NCI-H1105 (cell line): ENCODE measurements at places on chromosomes 2 and 18.

DNA sequence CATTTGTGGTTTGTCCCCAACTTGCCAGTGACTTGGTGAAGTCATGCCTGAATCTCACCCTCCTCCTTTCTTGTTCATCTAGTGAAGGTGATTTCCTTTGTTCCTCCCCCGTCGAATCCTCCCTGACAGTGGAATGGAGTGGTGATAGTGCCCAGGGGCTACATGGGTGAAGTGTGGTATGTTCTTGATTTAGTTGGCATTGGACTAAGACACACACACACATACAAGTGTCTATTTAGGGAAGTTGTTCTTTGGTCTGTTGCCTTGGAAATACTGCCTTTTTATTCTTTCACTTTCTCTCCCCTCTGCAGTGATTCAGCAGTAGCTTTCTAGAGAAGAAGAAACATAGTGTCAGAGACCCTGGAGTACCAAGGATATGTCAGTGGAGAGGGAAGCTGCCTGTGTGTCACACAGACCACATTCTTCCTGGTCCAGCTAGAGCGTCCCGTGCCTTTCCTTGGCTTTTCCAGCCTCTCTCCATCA, 10.9 kb downstream of the INPP4A start:
- DNase-seq = no peak

DNA sequence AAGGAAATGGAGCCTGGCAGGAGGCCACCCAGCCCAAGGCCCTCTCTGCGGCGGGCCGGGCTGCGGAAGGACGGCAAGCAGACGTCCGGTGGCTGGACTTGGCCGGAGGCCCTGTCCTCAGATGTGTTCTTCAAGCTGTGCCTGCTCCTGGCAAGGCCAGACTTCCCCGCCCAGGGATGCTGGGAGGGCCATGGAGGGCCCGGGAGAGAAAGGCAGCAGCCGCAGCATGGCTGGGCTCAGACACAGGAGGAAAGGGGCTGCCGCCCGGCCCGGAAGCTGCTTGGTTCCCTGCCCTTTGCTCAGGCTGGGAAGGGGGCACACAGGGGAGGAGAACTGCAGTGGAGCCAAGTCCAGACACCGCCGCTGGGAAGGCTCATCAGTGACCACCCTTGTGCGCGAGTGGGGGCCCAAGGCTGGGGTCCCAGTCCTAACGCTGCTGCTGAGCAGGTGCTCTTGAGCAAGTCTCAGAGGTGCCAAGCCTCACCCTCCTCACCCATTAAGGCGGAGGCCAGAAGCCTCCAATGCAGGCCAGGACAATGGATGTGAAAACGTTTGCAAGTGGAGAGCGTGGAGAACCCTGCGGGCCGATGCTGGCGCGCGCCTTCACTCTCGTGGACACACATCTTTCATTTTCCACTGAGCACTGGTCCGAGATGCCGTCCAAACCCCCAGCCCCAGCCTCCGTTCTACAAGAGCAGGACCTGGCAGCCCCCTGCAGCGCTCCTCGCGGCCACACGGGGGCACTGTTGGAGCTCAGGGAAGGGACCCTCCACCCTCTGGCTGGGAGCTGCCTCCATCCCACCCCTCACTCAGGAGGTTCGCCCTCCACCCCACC, 7.9 kb downstream of the CROCC2 start:
- peak; percentile 26 for DNase-seq

GRCh38 chr2:241009601-241010530, 11.4 kb downstream of the SNED1 start:
- DNase-seq = no peak

DNA sequence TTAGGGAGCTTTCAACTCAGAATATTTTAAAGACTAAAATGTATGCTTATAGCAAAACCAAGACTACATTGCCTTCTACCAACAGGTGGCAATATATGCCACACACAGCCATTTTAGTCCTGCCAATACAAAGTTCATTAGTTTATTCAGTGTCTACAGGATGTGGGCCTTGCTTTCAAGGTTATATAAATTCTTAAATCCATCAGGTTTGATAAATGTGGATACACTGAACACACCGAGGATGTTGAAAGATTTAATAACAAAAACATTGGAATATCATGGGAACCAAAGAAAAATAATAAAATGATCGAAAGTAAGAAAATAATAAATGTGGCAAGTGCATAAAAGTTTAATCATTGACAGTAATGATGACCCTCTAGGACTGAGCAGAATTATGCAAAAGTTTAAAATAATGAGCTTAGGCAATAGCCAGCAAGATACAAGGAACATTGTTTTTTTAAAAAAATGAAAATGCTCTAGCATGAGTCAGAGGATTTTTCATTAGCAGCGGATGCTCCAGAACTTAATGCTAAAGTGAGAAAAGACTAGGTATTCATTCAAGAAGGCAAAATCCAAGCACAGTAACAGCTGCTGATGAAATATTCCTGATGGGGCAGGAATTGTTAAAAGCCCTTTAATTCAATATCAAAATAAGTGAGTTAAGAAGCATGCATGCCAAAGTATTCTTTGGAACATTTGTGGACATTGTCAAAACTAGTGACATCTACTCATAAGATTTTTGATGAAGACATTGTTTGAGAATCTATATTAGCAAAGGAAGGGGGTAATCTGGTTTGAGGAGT, 14.2 kb downstream of the SCN9A start:
- no peak for DNase-seq

DNA sequence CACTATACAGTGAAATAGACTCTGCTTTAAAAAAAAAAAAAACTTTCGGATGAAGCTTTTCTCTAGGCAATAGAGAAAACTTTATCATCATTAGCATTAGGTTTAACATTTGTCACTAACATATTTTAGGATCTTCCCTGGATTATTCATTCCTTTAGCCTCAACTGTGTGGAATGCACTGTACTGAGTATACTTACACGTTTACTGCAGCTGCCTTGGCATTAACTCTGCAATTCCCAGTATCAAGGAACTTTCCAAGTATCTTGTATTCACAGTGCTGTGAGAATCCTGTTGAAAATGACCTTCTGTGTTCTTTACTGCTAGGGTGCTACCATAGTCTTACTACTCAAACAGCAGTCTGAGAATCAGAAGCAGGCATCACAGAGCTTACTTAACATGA, 328.2 kb upstream of the COL3A1 start:
- no peak for DNase-seq

- DNase-seq = no peak
These were observed 161.4 kb upstream of the GYPC start for GRCh38 chr2:126494593-126494992.

- no peak for DNase-seq
These were observed 85.4 kb upstream of the HS6ST1 start for GRCh38 chr2:128403814-128404708.

- no peak for DNase-seq
These were observed 149.7 kb downstream of the SMAD7 start for GRCh38 chr18:48800876-48801727.

DNA sequence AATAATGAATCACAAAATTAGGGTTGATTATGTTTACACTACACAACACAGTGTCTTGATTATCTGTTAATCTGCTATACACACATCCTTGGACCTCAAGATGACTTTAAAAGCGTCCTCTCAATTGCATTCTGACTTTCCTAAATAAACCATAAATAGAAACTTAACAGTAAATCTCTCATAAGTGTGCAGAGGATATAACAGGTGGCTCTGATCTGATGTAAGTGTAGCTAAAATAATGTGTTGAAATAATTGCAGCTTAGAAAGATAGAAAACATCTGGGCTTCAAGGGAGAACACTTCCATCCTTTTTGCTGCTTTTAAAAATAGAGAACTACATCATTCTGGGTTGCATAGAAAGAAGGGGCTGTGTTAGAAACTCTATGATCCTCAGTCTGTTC, 78.4 kb upstream of the EFEMP1 start:
- DNase-seq = no peak

GRCh38 chr2:58289029-58289428, 47.9 kb upstream of the FANCL start:
- DNase-seq = no peak

DNA sequence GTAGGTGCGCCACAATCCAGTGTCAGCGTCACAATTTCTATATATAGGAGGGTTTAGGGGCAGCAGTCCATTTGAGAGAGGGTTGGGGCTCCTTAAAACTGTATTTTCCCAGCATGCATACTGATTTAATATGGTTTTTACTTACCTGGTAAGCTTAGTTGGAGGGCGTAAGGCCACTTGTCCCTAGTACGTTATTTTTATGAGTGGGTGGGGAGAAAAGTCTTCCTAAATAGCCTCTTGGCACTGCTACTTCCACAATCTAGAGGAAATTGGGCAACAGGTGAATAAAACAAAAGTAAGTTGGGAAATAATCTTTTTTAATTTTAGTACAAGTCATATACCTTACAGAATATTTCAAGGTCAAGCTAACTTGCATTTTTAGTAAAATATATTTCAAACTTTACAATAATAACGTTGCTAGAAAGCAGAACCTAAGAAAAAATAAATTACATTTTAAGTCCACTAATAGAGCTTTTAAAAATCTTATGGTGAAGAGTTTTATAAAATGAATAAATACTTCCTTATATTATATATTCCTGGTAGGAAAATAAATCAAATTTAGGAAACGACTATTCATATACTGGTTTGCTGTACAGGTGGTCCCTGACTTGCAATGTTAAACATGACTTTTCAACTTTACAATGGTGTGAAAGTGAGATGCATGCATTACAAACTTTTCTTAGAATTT, 20.9 kb downstream of the DHRS9 start:
- DNase-seq = no peak

GRCh38 chr18:647304-647703, 10.1 kb upstream of the TYMS start:
- no peak for DNase-seq

DNA sequence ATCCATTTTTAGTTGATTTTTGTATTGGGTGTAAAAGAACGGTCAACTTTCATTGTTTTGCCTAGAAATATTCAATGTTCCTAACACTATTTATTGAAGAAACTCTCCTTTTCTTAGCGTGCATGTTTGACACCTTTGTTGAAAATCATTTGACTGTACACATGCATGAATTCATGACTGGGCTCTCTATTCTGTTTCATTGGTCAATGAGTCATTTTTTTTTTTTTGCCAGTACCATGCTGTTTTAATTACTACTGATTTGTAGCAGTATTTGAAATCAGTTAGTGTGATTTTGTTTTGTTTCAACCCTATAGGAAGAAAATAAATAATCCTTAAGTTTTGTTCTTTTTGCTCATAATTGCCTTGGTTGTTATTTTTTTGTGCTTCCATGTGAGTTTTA, 828.7 kb downstream of the SUCLG1 start:
- DNase-seq = no peak

GRCh38 chr2:150129921-150130575, 357.4 kb downstream of the RND3 start:
- DNase-seq = no peak
